ENCODE measurements at places on chromosomes 3 and 15.
A peak's percentile ranks its signal among the peaks of the same experiment; 100 is the strongest.

DNA sequence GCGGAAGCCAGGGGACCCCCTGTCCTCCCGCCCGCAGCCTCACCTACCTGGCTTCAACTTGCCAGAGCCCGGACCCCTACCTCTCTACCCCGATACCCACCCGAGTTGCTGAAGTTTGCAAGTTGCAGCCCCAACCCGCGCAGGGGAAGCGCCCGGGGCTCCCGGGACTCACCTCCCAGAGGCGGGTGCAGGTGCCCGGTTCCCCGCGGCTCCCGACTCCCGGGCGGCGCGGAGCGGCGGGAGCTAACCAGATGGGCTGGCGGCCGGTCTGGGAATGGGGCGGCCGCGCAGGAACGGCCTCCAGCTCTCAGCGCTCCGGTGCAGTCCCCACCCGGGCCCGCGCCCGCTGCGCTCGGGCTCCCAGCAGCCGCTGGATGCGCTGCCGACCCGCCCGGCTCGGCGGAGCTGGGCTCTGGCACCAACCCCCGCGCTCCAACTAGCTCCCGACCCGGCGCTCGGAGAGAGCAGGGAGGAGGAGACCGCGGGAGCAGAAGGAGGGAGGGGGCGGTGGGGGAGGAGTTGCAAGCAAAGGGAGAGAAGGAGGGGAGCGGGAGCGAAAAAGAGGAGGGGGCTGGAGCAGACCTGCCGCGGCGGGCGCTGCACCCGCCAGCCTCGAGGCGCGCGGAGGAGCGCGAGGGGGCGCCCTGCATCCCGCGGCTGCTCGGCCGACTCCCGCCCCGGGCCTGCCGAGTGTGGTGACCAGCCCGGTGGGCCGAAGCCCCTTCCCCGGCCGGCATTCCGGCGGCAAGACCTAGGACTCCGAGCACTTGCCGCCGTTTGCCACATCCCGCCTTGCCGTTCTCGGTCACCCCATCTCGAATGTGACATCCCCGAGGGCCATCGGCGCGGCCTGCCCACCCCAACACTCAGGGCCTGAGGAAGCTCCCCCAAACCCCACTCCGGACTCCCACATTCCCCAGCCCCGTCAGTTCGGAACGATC, at the start of gene SEMA5B:
Gene SEMA5B (minus strand): TSS at position 472 of the 941 bp plus-strand sequence. CDS start 66,500 bp downstream, outside the sequence.
- peak; percentile 24 for DNase-seq

DNA sequence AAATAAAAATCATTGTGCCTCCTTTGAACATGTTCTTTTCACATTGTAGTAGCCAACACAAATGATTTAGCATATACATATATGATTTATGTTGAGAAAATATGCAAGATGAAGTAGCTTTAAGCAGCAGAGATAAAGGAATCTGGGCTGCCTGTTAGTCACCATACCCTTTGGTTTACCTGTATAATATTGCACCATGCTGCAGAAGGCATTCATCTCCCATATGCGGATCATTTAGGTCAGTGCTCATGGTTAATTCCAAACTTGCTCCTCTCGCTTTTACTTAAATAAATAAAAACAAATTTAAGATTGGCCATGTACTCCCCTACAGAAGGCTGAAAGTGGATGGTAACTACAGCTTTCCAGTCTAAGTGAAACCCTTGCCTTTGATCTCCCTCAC, 86.7 kb upstream of the TBL1XR1 start:
- no peak for DNase-seq

DNA sequence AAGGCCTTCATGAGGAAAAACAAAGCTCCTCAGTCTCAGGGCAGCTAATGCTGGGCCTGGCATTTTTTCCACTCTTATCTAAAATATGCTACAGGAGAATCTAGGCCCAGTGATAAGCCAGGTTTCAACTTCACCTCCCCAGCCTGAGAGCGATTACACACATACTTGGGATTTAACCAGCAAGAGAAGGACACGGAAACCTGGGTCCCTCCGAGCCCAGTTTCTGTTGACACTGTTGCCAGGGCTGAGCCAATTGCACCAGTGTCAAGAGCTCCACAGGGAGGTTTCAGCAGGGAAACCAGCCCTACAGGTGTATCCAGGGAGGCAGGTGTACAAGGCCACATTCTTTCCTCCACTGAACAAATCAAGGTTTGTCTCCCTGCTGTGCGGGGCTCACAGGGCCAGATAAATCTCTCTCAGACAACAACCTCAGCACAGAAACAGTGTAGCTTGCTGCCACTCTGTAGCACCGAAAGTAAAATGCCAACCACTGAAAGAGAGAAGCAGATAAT, 85.4 kb downstream of the MAGI1 start:
- no peak for DNase-seq

GRCh38 chr3:55320928-55321327, 166.2 kb downstream of the WNT5A start:
- DNase-seq, result no peak

DNA sequence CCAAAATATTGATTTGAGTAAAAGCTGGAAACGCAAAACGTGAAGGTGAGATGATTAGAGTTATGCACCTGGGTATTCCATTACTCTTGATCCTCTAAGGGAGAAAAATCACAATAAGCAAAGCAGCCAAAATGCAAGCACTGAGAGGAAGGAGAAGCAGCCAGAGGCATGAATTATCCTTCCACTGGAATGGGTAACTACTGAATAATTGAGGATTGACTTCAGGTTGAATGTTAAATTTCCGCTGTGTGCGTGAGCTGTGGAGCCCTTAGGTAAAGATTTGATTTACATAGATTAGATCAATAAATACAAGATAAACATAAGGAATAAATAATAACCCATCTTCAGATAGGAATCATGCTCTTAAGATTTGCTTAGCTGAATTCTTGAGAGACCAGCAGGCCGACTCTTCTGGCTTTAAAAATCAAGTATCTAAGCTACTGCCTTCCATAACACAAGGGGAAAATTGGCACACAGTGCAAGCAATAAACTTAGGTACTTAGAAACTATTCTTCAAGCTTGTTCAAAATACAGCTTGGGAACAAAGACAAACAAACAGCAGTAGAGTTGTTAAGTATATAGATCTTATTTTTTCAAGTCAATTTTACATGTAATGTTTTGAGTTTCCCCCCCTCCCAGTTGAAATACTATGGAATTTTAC, 1459.5 kb downstream of the ZPLD1 start:
- DNase-seq, result no peak

GRCh38 chr3:13324835-13325501, 95.2 kb downstream of the NUP210 start:
- no peak for DNase-seq

- DNase-seq, result no peak
These were observed 12.7 kb upstream of the SNTN start for GRCh38 chr3:63639806-63640205.

DNA sequence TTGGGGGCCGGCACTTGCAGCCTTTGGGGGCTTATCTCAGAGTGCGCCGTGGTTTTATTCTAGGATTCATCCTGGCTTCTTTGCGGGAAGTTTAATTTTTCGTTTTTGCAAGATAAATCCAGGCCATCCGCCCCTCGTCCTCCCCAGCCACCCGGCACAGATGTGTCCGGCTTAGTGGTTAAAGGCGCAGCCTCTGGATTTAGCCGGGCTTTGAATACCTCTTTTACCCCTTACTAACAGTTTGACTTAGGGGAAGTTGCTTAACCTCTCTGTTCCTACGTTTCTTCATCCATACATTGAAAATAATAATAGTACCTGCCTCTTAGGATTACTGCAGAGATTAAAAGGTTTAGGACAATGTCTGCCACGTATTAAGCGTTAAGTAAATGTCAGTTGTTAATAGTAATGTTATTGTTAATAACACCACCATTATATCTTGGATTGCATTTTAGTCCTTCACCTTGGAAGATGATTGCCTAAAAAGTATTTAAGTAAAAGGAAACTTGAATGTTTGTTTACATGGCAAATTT, 714 bp downstream of the ECT2 start:
- DNase-seq, result no peak

GRCh38 chr3:98809557-98809956, 46.4 kb downstream of the ST3GAL6 start:
- DNase-seq, result no peak

DNA sequence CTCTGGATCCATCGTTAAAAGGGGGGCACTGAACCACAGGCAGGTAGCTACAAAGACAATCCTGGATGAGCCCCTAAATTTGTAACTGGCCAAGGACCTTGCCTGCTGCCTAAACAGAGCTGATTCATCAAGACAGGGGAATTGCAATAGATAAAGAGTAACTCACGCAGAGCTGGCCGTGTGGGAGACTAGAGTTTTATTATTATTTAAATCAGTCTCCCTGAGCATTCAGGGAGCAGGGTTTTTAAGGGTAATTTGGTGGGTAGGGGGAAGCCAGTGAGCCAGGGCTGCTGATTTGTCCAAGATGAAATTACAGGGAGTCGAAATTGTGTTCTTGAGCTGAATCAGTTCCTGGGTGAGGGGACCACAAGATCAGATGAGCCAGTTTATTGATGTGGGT, 885.1 kb upstream of the CADM2 start:
- no peak for DNase-seq

GRCh38 chr15:63986751-63987341, 59.4 kb downstream of the DAPK2 start:
- DNase-seq, result peak; percentile 20

DNA sequence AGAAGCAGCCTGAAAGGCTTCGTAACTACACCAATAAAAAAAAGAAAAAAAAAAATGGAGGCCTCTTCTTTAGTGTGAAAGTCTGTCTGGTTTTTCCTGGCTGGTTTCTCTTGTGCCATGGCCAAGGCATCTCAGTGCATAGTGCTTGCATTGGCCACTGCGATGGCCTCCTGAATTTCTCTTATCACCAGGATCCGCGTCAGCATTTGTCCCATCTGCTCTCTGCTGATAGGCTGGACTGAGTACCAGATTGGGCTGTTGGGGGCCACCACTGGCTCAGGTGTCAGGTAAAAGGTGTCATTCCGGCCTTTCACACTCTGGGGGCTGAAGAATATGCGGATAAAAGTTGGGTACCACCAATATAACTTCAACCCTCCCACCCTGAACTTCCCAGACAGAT, 1.1 kb upstream of the IMPDH2 start:
- no peak for DNase-seq

DNA sequence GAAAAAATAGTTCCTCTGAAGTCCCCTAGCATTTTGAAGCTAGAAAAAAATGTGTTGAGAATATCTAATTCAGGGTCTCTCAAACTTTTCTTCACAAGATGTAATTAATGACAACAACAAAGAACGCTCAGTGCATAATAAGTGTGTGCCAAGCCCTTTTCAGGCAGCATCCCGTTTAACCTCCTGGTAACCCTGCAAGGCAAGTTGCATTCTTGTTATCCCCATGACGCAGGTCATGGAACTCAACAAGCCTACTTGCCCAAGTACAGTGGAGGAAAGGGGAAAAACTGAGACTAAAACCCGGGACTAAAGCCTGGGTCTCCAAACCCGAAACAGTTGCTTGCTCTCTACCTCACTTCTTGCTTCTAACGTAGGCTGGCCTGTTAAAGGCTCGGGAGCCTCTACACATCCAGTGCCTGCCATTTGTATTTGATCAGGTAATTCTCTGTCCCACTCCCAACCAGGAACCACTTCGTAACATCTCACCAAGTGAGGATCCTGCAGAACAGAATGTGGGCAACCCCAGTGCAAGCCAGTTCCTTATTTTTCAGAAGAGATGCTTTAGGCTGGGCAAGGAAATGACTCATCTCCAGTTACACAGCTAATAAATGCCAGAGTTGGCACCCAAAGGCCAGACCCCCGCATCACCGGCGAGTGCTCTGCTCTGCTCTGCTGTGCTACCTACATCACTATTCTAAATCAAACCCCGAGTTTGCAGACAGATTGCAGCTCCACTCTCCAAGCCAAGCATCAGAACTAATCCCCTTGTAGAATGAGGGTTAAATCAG, 28.3 kb downstream of the LMCD1 start:
- no peak for DNase-seq

DNA sequence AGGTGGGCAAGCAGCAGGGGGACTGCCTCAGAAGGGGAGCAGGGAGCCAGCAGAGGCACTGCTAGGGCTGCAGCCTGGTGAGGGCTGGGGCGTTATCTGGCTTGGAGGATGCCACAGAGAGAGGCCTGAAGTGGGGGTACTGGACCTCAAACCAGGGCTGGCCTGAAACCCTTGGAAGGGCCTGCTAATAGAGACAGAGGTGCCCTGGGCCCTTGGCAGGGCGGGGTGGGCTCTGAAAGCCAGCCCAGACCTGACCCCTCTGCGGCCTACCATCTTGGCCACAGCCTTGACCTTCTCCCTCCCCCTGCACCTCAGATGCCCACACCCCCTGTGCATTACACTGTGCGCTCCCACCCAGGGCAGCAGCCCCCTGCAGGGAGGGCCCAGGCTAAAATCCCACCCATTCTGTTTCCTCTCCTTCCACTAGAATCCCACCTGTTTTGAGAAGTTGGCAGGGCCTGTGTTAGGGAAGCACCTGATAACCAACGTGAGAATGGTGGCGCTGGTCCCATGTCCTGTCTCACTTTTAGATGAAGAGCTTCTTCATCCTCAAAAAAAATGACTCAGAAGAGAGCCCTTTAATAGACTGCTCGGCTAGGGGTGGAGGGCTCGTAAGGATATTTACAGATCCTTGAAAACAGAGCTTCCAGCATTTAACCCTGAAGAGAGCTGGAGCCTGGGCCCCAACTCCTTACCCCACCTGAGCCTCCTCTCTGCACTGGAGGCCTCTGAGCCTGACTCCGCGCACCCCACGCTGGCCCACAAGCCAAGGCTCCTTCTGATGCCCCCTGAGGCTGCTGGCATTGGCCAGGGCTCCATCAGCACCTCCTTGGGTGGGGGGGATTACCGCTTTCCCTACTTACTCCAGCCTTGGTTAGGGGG, 29.8 kb downstream of the LOXL1 start:
- no peak for DNase-seq

DNA sequence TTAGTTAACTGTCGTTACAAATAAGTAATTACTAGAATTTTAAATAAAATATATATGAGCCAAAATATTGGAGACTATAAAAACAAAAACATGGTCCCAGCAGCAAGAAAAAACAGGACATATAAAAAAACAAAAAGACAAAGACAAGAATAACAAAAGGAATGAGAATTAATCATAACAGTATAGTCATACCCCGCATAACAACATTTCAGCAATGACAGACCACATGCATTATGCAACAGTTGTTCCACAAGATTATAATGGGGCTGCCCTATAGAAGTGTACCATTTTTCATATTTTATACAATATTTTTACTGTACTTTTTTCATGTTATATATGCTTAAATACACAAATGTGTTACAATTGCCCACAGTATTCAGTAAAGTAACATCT, 5.6 kb downstream of the HLTF start:
- no peak for DNase-seq

- DNase-seq, result no peak
These were observed 4.0 kb downstream of the IL12A start for GRCh38 chr3:159992589-159992988.

- DNase-seq, result no peak
These were observed 7.9 kb downstream of the RAP2B start for GRCh38 chr3:153169793-153170383.

GRCh38 chr3:51796854-51797253, 17.8 kb upstream of the IQCF6 start:
- peak; percentile 64 for DNase-seq

DNA sequence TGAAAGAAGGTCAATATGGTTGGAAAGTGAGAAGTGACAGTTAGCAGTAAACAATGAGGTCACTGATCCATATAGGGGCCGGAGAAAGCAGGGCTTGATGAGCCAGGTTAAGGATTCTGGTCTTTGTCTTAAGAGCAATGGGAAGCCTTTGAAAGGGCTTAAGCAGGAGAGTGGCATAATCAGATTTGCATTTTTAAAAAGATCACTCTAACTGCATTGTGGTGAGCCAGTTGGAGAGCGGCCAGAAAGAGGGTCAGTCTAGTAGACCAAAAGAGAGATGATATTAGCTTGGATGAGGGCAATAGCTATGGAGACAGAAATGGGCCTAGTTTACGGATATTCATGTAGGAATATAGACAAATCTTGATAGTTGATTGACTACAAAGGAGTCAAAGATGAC, 46.6 kb downstream of the CPNE4 start:
- DNase-seq, result no peak

GRCh38 chr15:101022876-101023275, 103.7 kb downstream of the LRRK1 start:
- no peak for DNase-seq

All from activated CD4-positive, alpha-beta memory T cell treated with anti-CD3 and anti-CD28 coated beads for 36 hours (primary cell).